ENCODE measurements at places on chromosomes 6 and 20.
A peak's percentile ranks its signal among the peaks of the same experiment; 100 is the strongest.

- DNase-seq, result peak; percentile 7
Measured at GRCh38 chr6:62150048-62150663, 135.9 kb downstream of the KHDRBS2 start.

DNA sequence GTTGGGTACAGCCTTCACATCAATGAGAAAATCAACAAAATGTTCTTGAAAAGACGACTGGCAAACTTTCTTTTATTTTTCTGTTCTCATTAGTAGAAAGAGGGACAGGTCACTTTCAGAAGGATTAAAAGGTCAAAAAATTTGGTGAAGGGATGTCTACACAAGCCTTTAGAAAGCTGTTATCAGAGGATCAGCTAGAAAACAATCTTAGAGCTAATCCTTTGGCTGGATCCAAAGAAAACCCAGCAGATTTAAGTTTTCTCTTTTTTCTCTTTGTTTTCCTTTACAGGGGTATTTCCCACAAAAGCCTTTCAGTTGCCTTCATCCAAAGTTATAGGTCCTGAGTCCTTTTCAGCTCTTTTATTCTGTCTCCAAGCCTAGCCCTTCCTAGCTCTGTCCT lies 57.3 kb upstream of the EDN1 start:
- DNase-seq, result no peak

- no peak for DNase-seq
Measured at GRCh38 chr6:109447878-109448555, 7.5 kb downstream of the SMPD2 start.

DNA sequence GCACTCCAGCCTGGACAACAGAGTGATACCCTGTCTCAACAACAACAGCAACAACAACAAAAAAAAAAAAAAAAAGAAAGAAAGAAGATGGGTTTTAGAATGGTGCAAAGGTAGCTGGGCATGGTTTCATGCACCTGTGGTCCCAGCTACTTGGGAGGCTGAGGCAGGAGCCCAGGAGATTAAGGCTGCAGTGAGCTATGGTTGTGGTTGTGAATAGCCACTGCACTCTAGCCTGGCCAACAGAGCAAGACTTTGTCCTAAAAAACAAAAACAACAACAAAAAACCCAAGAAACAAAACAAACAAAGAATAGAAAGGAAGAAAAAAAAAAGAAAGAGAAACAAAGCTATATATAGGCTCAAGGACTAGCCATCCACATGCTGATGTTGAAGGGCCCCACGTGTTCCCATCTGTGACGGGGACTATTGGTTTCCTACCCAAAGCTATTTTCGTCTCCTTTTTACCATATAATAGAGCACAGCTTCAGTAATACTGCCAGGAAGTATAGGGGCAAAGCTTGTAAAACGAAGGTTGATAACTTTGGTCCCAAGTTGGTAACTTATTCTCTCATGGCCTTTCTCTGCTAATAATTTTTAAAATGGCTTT lies 7.9 kb upstream of the EEF1E1 start:
- no peak for DNase-seq

- no peak for DNase-seq
Measured at GRCh38 chr20:32224463-32224862, 16.8 kb downstream of the POFUT1 start.

Measured in SIG-M5 (cell line).